ENCODE measurements at places on chromosomes 2 and 18.

GRCh38 chr2:529424-529823 lies 147.8 kb downstream of the TMEM18 start:
- no peak for DNase-seq

- DNase-seq: no peak
Observed at GRCh38 chr2:168255103-168255502, 7.7 kb upstream of the STK39 start.

- no peak for DNase-seq
Observed at GRCh38 chr2:150256736-150257135, 230.7 kb downstream of the RND3 start.

- DNase-seq: no peak
Observed at GRCh38 chr2:8525582-8526402, 156.1 kb upstream of the ID2 start.

DNA sequence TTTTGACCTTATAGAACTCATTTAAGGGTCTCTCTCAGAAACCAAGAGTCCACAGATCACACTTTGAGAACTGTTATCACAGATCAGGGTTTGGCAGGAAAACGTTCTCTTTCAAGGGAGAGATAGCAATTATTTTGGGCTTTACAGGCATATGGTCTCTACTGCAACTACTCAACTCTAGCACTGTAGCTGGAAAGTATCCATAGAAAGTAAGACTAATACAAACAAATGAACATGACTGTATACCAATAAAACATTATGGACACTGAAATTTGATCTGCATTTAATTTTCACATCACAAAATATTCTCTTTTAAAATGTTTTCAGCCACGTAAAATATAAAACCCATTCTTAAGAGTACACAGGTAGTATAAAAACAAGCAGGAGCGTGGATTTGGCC lies 100.5 kb downstream of the TRIP12 start:
- DNase-seq: no peak

DNA sequence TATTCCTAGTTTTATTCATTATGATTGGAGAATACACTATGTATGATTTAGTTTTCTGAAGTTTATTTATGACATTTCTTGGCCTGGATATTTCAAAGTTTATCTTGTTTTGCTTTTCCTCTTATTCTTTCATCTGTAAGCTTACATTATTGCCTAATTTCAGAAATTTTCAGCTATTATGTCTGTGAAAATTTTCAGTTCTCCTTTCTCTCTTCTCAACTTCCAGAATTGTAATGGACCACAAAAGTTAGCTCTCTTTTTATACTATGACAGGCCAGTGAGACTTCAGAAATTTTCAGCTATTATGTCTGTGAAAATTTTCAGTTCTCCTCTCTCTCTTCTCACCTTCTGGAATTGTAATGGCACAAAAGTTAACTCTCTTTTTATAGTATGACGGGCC lies 97.2 kb upstream of the SCN7A start:
- DNase-seq: no peak

DNA sequence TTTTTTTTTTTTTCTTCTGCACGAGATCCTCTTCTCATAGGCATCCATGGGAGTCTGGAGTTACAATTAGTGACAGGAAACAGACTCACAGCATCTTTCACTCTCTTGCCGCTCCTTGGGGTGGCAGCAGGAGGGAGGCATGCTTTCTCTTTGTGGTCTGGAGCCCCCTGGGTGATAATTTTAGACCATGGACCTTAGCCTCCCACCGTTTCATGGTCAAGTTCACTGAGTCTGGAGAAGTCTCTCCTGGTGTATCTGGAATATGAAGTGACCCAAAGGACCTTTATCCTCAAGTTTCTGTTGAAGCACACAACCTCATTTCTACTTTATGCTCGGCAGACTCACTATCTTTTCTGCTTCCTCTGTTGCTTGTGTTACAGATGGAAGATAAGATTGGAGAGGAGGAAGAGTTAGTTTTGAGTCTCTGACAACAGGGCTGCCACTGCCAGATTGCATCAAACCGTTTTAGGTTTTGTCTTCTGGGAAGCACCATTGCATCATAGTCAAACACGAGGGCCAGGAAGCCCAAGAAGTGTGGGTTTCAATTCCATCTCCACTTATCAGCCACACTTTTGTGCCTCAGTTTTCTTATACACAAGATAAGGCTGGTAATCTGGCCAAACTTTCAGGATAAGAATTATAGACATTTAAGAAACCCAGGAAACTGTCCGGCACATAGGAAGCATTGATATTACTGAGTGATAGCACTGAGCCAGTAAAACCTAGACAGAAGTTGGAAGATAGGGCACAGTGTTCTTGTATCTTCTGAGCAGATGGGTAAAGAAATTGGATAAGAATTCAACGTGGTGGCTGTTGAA lies 62.3 kb downstream of the ADCYAP1 start:
- no peak for DNase-seq

DNA sequence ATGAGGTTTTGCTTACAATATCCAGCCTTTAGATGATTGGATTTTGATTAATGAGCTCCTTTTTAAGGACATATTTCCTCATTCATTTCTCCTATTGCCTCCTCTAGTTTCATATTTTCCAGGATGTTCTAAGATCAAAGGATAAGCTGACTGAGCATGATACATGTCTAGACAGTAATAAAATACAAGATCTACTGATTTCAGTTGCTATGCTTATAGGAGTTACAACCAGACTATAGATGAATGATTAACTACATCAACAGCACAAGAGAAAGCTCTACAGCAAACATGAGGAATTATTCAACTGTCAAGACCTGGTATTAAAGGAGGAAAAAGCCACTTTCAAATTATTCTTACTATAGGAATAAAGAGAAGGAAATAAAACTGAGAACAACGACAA lies 85.0 kb upstream of the LINC00305 start:
- no peak for DNase-seq

DNA sequence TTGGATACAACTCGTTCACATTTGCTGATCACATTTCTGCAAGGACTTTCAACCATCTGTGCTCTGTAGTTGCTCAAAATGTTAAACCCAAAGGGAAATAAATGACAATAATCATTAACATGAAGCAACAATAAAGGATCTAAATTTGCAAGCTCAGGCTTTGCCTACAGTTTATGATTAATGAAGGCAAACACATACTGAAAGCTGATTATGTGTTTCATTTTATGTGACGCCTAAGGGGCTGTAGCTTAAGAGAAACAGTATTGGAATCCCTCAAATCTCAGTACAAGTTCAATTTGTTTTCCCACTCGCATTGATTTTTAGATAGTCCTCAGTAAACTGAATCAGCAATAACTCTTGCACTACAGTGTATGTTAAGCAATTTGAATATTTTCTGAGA lies 160.3 kb upstream of the FSIP2 start:
- no peak for DNase-seq

DNA sequence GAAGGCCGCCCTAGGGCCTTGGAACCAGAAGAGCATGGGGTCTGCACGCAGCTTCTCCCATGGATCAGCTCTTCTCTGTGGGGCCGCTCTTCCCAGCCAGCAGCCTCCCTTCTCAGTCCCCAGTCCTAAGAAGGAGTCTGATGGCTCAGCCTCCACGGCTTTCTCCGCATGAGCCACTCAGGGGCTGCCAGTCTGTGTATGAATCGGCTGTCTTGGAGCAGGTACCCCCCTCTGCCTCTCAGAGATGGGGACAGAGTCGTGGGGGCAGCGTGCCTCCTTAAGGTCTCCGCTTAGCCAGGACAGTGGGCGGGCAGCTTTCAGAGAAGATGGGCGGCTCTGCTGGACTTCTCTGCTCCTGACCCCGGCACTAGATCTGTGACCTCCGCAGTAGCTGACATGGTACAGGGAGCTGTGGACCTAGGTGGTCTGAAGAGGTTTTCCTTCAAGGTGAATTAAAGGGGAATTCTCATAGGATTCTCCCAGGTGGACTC lies 21.6 kb downstream of the INPP5D start:
- no peak for DNase-seq

- no peak for DNase-seq
Observed at GRCh38 chr2:171084128-171084527, 76.6 kb downstream of the TLK1 start.

DNA sequence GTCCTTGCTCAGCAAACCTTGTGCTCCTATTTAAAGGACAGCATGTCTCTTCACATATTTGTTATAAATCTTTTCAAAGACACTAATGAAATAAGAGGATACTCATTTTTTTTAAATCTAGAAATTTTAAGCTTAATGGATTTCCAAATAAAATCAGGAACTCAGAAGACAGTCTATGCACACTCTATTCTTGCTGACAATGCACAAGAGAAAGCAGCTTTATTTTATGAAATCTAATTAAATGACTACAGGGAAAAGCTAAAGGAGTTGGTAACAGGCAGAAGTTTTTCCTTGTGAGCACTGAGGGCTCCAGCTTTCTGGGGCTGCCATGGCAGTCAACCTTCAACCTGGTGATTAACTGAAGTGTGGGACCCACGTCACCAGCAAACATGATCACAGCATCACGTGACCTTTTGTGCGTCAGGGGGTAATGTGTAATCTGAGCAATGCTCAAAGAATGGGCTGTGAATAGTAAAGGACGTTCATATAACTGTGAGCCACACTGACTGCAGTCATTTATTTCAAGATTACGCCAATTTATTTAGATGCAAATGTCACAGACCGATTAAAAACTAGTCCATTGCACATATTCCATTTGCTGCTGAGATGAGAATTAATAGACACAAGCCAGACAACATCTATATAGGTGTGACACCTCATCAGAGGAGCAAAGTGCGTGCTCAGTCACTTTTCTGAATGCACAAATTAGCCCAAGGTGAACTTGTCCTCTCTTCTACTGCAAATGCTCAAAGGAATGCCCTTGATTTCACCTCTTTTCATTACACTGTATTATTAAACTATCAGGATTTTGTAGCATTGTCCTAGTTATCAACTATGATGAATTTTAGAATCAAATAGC lies 11.6 kb upstream of the DNER start:
- DNase-seq: no peak

DNA sequence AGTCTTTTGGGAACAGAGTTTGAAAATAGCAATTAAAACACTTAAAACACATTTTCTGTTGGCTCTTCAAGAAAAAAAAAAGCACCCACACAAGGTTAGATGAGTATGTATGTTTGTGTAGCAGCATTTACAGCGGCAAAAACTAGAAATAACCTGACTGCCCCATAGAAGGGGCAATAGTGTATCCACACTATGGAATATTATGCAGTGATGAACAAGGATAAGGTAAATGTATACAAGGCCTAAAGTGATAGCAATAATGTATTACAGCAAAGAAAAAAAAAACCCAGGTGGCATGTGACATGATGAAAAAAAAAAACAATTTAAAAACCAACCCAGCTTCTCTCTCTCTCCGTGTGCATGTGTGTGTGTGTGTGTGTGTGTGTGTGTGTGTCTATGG lies 34.8 kb downstream of the POLR1A start:
- DNase-seq: no peak

- no peak for DNase-seq
Observed at GRCh38 chr2:27071990-27072830, 756 bp upstream of the OST4 start.

- DNase-seq: no peak
Observed at GRCh38 chr2:235835810-235836209, 332.4 kb downstream of the GBX2 start.

DNA sequence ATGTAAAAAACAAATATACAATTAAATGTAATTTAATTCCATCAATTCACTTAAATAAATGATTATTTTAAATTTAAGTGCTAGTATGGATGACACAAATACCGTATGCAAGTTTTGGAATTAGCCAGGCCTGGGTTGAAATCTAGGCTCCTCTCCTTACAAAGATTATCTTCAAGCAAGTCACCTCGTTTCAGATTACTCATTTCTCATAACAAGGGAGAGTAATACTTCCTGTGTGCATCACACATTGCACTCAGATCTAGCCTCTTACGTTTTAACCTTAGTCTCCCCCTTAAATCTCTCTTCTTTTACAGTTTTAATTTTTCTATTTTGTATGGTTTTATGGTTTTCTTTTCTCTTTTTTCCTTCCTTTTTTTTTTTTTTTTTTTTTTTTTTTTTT lies 1475.9 kb upstream of the NXPH2 start:
- no peak for DNase-seq

DNA sequence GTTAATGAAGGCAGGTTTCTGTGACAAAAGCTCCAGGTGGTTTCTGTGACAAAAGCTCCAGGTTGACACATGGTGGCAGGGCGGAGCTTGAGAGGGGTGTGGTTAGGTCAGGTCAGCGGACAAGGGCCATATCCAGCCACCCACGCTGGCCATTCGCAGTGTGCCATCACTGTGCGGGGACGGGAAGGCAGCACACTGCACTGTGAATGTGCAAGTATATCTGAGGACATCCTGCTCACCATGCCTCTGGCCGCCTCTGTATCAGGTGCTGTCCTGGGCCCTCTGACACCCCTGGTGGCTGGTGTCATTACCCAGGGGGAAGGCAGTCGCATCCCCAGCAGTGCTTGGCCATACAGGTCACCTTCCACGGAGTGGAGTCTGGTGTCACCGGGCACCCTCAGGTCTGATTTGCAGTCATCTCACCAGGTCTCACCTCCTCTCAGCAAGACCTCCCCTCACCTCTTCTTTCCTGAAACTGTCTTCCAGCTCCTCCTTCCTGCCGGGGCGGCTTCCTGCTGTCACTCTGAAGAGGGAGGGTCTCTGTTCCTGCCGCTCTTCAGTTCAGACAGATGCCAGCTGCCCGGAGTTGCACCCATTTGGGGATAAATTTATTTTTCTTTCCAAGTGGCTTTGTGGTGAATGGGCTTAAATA lies 34.9 kb downstream of the CTIF start:
- no peak for DNase-seq

DNA sequence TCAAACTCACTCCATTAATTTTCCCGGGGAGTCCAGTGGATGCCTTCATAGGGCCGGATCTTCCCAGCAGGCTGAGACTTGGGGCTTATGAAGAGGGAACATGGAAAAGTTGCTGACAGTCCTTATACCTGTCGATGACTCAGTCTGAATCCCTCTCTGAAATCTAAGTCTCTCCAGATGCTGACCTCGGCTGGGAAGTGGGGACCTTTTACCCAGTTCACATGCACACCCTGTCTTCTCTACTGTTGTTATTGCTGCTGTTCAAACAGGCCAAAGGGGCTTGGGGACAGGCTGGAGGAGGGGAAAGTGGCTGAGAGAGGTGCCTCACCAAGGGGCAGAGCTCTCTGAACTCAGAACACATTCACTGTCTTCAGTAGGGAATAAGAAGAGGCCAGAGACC lies 4.1 kb upstream of the TNP1 start:
- no peak for DNase-seq

DNA sequence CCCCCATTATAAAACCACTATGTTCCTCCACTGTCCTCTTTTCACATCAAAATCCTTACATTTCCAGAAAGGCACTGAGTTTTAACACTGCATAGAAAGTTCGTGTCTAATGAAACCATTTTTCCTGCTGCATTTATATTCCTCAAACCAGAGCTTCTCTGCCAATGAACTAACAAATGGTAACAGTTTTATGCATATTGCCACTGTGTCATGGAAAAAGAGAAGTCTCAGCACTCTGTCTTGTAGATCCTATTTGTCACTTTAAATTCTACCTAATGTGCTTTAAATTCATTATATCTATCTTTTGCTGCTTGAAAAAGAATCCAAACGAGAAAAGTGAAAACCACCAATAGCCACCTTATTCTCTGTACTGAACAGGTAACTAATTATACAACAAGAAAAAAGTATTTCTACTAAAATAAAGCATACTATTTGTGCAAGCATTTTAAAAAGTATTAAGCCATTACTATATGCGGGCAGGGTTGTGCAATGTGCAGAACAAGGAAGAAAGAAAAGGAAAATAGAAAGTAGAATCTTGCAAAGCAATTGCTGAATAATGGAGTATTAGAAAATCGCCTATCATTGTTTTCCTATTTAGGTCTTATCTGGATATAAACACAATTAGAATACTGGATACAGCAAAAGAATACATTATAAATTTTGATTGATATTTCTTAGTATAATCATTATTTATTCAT lies 328.9 kb downstream of the ZEB2 start:
- DNase-seq: no peak
